AG09319 (cell line): ENCODE measurements at places on chromosomes 6 and 20.

- DNase-seq = no peak
Measured at GRCh38 chr6:125142618-125143017, 11.0 kb upstream of the TPD52L1 start.

GRCh38 chr20:30921286-30922071, 336.0 kb upstream of the DEFB115 start:
- DNase-seq = no peak

GRCh38 chr6:7267466-7268091, 45.4 kb downstream of the SSR1 start:
- peak; percentile 75 for DNase-seq

- DNase-seq = peak; percentile 76
Measured at GRCh38 chr6:44064089-44064947, 62.9 kb downstream of the MRPL14 start.

DNA sequence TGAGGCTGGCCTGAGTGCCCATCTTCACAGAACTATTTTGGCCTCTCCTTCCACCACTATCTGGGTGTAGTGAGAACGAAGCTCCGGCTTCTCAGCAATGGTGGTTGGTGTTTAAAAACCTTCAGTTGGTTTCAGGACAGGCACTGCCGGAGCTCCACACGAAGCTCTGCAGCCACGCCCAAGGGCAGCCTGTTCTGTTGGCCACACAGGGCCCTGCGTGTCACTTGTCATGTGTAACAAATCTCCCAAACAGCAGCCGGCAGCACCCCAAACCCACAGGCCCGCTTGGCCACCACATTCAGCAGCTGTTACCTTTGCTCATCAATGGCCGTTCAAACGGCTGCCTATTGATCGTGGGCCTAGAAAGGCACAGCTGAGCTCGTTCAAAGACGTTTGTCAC, 97.5 kb downstream of the ERMARD start:
- DNase-seq = no peak

DNA sequence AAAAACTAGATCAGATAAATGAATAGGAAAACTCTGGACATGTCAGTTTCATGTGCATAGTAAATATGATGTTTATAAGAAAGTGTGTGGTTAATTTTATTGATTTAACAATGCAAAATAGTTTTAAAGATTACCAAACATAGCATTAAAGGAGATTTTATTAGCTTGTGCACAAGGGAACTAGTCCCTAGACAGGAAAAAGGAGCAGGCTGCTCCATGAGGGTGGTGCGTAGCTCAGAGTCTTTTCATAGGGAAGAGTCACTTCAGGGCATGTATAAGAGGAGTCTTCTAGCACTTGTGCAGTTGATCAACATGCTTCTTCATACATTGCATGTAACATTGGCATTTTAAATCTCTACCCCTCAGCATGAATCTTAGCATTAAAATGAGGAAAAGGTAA, 835.8 kb downstream of the GRIK2 start:
- no peak for DNase-seq

DNA sequence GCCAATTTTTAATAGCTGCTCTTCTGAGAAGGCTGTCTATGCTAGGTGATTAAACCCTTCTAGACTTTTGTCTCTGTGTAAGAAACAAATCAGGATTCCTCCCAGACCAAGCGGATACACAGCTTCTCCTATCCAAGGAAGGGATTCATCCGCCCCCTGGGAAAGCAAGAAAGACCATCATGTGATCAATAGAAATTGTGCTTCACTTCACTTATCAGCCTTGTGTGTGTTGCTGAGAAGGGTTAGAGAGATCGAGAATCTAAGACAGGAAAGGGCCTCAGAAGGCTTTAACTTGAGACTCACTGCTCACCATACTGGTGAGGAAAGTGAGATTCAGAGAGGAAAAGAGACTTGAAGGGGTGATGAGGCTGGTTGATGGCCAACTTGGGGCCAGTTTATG, 1.5 kb downstream of the ABCC10 start:
- no peak for DNase-seq

DNA sequence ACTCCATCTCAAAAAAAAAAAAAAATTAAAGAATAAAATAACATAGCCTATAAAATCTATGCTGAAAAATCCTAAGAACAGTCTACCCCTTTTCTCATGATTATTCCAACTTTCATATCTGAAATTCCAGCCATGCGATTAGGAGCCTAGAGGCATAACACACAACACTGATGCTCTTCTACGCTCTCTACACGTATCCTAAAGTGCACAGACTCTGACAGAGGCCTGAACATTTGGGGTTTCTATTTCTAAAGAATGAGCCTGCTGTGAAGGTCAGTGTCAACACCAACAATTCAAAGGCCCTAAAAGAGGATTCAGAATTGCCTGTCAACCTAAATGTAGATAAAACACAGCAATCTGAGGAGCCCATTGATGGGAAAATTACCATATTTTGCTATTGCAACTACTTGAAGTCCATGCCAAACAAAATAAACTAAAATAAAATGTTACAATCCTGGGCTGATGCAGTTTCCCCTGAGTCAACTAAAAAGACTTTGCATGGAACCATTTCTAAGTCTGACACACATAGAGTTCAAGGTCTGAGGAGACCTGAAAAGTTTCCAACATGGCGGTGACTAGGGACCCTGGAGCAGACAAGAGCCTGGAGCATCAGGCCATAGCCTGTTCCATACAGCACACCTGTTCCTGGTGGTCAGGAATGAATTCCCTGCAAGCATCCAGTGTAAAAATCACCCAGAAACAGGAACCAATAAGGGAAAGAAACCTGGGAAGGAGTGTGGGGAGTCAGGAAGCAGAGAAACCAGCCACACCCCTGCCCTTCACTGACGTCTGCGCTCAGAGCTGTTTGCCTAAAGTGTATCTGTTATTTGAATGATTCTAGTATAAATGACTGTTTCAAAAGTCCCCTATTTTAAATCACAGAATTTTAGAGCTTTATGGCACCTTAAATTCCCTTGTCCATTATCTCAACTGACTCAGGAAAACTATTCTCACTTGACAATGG, 11.8 kb downstream of the NINL start:
- DNase-seq = no peak

DNA sequence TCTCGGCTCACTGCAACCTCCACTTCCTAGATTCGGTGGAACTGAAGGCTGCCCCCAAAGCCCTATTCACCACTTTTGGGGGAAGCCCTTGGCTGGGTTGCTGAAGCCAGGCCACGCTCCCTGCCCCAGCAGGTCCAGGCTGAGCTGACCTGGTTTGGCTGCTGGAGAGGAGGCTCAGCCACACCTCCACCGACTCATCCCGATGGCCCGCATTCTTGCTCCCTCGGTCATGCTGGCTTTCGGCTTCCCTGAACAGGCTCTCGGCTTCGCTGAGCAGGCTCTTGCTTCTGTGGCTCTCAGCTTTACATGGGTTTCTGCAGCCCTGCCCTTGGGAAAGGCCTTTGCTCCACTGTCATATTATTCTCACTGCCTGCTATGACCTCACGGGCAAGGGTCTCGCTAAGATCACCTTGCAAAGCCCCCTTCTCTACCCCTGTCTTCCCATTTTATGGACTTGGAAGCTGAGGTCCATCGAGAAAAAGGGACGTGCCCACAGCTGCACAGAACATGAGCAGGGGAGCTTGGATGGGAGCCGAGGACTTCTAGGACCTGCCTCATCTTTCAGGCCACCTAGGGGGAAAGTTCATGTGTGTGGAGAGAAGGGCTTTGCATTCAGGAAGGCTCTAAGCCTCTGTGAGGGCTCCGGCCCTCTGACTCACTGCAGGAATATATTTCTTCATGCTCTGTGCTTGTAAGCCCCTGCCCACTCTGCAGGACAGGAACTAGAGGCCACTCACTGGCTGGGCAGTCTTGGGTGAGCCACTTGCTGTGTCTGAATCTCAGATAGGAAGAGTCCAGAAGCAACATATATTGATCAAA, 15.6 kb downstream of the ARHGAP40 start:
- no peak for DNase-seq

DNA sequence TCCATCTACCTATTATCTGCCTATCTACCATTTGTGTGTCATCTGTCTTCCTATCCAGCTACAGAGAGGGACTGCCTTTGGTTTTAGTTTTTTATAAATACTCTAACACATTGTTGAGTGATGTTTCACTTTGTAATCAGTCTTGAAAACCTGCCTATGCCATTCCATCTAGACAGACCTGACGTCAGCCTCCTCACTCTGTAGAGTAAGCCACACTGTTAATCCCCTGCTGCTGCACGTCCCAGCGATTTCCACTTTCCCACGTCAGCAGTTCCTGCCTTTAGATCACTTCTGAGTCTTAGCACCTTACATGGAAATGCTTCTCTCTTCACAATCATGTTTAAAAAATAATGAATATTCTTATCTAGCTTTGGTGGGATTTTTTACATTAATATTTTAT, 54.8 kb downstream of the PLG start:
- DNase-seq = no peak

DNA sequence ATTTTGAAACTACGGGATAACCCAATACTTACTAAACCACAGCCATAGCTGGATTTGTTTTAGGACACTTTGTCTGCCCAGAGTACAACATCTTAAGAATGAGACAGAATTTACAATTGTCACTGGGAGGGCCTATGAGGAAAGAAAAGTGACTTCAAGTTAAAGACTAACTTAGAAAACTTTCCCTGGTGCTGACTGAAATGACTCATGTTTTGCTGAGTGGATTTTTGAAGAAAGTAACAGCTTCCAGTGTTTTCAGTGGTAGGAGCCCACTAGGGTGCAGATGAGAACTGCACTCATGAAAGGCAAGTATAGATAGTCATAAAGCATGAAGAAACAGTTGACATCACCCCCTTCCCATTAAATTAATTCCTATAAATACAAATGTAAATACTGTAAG, 988.2 kb upstream of the MAP3K7 start:
- no peak for DNase-seq

- DNase-seq = no peak
Measured at GRCh38 chr6:165744555-165745228, 81.7 kb upstream of the PDE10A start.

DNA sequence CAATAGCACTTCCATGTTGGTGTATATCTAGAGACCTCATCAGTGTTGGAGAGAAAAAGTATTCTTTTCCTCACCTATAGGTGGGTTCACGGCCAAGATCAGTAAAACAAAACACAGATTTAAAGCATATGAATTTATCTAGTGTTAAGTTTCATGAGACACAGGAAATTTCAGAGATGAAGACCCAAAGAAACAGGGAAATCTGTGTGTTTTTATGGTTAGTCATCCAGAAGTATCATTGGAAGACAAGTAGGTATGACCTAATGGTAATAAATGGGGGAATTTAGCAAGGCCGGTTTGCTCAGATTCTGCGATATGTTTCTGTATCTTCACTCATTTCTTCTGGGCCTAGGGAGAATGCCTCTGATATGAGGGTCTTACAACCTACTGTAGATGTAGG, 419.6 kb upstream of the MARCKS start:
- no peak for DNase-seq

- DNase-seq = no peak
Measured at GRCh38 chr6:87826424-87826823, 124.4 kb upstream of the AKIRIN2 start.

GRCh38 chr6:131917318-131917717, 33.9 kb downstream of the CCN2 start:
- DNase-seq = no peak

GRCh38 chr6:3296078-3296477, 37.3 kb downstream of the PSMG4 start:
- DNase-seq = no peak

DNA sequence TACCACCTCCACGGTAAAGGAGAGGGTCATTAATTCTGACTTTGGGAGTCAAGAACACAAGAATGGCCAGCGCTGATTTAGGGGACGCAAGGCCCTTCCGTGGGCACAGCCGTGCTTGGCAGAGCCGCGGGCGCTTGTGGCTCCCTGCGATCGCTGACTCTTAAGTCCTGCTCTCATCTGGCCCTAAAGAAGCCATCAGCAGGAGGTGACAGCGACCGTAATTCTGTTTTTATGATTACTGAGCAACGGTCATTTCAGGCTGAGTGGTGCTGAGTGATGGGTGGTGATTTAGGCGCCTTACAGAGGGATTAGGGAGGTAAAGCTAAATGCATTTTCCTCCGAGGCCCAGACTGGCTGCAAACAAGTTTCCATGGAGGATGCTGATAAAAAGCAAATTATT, 364.6 kb upstream of the SULF2 start:
- no peak for DNase-seq

- no peak for DNase-seq
Measured at GRCh38 chr20:51043811-51044210, 20.9 kb upstream of the KCNG1 start.

- DNase-seq = no peak
Measured at GRCh38 chr6:14265049-14266021, 147.8 kb downstream of the CD83 start.

DNA sequence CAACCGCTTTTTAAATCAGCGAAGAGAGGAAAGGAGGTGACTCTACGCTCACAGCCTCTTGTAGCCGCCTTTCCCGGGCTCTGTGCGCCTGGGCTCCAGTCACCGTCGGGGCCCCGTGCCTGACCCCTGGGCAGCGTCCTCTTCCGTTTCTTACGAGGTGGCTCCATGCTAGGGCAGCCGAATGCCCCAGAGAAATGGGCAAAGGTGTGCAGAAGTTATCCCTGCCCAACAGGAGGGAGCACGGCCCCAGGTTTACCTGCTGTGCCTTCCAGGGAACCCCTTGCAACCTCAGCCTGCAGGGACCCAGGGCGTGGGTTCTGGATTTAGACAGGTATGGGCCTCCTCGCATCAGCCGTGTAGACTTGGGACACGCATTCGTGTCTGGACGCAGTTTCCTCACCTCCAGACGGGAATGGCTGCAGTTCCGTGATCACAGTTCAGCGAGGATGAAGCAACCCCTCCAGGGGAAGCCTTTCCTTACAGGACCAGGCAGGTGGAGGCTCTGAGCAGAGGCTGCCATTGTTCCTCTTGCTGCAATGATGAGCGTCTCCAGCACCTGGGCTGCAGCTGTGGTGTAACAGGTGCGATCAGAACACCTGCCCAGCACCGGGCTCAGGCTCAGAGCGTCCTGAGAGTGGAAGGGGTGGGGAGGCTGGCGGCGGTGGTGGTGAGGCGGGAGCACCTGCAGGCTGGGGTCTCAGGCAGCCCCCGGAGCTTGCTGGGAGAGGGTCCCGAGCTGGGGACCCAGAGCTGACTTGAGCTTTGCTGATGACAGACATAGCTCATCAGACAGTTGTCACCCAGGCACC, 81.3 kb upstream of the BHLHE23 start:
- DNase-seq = no peak

DNA sequence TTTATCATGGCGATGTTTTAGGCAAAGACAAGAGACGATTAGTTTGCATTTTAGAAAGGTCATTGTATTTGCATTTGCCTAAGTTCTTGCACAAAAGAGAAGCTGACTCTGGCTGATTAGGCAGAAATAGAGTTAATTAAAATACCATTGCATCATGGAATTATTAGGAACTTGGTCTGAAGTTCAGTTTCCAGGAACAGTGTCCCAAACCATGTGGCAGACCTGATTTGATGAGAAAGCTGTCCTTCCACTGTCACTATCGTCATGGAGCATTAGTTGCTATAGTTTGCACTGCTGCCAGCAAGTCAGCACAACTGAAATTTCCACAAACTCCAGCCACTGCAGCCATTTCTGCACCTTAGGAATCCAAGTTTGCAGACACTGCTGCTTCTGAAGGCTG, 24.3 kb upstream of the MCUR1 start:
- DNase-seq = no peak

GRCh38 chr6:115901896-115902295, 158.8 kb downstream of the FRK start:
- no peak for DNase-seq

- no peak for DNase-seq
Measured at GRCh38 chr20:3210346-3210745, 1.0 kb downstream of the ITPA start.
